Bronchus fibroblast of lung (primary cell): ENCODE measurements at places on chromosomes 7 and 10. TPM values are rescaled to one million over a fixed set of nuclear protein-coding genes. Genes with fewer than 3 reads are reported as not detected.

MAGI2 gene
- 1.3 and 1.5 TPM in 2 replicates for total RNA-seq

PKD2L1 gene
- total RNA-seq, result not detected in 2 replicates

PGAM2 gene
- total RNA-seq, result 0.15 TPM in 1 of 2 replicates, not detected in the other

KMT2C gene
- 6.4 and 7.0 TPM in 2 replicates for total RNA-seq

MKX gene
- 1.0 and 1.2 TPM in 2 replicates for total RNA-seq

LHFPL3 gene
- total RNA-seq, result not detected in 2 replicates

SPDYE6 gene
- total RNA-seq, result not detected in 2 replicates

CALCR gene
- total RNA-seq, result not detected in 2 replicates

SFRP4 gene
- not detected in 2 replicates for total RNA-seq

UNCX gene
- not detected in 2 replicates for total RNA-seq

C10orf53 gene
- not detected in 2 replicates for total RNA-seq

IGFBP1 gene
- total RNA-seq, result not detected in 2 replicates

NKX2-3 gene
- total RNA-seq, result not detected in 2 replicates

NXPH1 gene
- total RNA-seq, result not detected in 2 replicates
